Astrocyte (in vitro differentiated cells and primary cell): ENCODE measurements at places on chromosomes 1 and 21.

- no peak for DNase-seq
- no peaks in the 10 kb centered on the region for H3K36me3 ChIP-seq
- no peak overlapping the region for H3K4me3 ChIP-seq
- H3K27me3 ChIP-seq = no peaks in the 10 kb centered on the region
- H3K27ac ChIP-seq = no peak overlapping the region
- H3K4me1 ChIP-seq = peaks cover 11% of the 10 kb centered on the region
These were observed 3.1 kb downstream of the AGO1 start for GRCh38 chr1:35885961-35886558.

GRCh38 chr1:155962599-155963211 lies 15.6 kb downstream of the ARHGEF2 start:
- H3K36me3 ChIP-seq = peaks cover 68% of the 10 kb centered on the region
- H3K4me1 ChIP-seq = peaks cover 31% of the 10 kb centered on the region

- no peaks in the 10 kb centered on the region for H3K27me3 ChIP-seq
- H3K4me1 ChIP-seq = no peaks in the 10 kb centered on the region
- no peak for DNase-seq
- no peak overlapping the region for H3K27ac ChIP-seq
These were observed 291.9 kb downstream of the DSCAM start for GRCh38 chr21:40555021-40555528.

DNA sequence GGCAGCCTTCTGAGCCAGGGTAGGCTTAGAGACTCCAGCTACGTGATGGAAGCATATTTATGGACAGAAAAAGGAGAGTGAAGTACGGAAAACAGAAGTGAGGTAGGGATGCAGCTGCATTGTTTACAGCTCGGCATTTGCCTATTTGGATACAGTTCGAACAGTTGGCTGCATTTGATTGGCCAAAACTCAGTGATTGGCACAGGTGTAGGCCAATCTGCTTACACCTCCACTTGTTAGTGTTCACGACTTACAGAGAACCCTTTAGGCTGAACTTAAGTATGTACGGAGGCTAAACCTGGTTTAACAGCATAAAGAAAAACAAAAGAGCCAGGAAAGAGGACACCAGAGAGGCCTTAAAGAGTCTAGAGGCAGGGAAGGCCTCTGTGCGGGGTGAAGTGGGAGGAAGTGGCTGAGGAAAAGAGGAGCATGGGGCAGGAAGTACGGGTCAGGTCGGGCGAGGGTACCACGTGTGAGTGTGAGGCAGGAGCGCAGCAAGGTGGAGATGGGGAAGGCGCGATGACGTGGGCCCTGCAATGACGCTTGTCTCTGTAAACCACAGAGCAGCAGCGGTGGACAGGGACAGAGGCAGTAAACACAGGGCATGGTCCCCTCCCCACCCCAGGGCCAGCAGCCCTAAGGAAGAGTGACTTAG lies 32.0 kb downstream of the RSPH1 start:
- no peak overlapping the region for H3K27ac ChIP-seq
- no peaks in the 10 kb centered on the region for H3K36me3 ChIP-seq
- peak; percentile 63 for DNase-seq
- H3K27me3 ChIP-seq = peaks cover 2% of the 10 kb centered on the region

- no peak overlapping the region for H3K4me3 ChIP-seq
- H3K27me3 ChIP-seq = no peaks in the 10 kb centered on the region
- H3K4me1 ChIP-seq = no peaks in the 10 kb centered on the region
- no peak for DNase-seq
- H3K36me3 ChIP-seq = no peaks in the 10 kb centered on the region
These were observed 129.4 kb downstream of the HMGB4 start for GRCh38 chr1:33993301-33993700.

DNA sequence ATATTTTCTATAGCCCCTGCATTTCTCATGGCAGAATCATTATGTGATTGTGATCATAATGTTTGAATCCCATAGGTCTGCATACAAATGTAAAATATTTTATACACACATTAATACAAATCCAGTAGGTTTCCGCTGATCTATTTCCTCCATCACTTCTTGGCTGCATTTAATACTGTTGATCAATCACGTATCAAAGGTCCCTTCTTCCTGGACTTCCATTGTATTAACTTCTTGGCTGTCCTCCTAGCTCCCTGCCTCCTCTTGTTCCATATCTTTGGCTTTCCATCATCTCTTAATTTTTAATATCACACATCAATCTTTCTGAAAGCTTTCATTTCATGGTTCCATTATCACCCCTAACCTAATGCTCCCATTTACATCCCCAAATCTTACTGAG lies 97.6 kb downstream of the PROX1 start:
- H3K4me1 ChIP-seq = no peaks in the 10 kb centered on the region
- no peak overlapping the region for H3K4me3 ChIP-seq
- H3K27ac ChIP-seq = no peak overlapping the region
- DNase-seq = no peak
- no peaks in the 10 kb centered on the region for H3K27me3 ChIP-seq

DNA sequence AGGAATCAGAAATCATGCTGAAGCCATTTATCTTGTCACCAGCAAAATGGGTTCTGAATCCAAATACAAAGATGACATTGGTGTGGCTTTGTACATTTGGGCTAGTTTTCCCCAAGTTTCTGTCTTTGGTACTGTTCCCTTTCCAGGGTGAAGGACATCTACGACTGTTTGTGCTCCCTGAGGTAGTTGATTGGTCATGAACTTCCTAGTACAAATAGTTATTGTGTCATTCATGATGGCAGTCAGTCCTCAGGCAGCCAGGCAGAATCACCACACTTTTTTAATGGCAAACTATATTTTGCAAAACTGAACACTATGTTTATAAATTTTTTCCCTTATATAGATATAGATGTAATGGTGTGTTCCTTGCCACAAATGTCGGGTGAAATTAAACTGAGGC lies 46.0 kb downstream of the CEP350 start:
- no peak for DNase-seq
- H3K4me3 ChIP-seq = no peak overlapping the region
- no peak overlapping the region for H3K27ac ChIP-seq
- H3K4me1 ChIP-seq = no peaks in the 10 kb centered on the region

GRCh38 chr1:204564835-204565234 lies 48.6 kb downstream of the MDM4 start:
- H3K4me1 ChIP-seq = no peaks in the 10 kb centered on the region
- no peak overlapping the region for H3K4me3 ChIP-seq
- H3K36me3 ChIP-seq = no peaks in the 10 kb centered on the region
- no peaks in the 10 kb centered on the region for H3K27me3 ChIP-seq
- H3K27ac ChIP-seq = no peak overlapping the region
- no peak for DNase-seq

GRCh38 chr1:30727824-30728223 lies 4.4 kb upstream of the MATN1 start:
- H3K27me3 ChIP-seq = peaks cover 2% of the 10 kb centered on the region
- peak; percentile 53 for DNase-seq
- H3K4me1 ChIP-seq = peaks cover 8% of the 10 kb centered on the region
- no peaks in the 10 kb centered on the region for H3K36me3 ChIP-seq
- H3K4me3 ChIP-seq = no peak overlapping the region

DNA sequence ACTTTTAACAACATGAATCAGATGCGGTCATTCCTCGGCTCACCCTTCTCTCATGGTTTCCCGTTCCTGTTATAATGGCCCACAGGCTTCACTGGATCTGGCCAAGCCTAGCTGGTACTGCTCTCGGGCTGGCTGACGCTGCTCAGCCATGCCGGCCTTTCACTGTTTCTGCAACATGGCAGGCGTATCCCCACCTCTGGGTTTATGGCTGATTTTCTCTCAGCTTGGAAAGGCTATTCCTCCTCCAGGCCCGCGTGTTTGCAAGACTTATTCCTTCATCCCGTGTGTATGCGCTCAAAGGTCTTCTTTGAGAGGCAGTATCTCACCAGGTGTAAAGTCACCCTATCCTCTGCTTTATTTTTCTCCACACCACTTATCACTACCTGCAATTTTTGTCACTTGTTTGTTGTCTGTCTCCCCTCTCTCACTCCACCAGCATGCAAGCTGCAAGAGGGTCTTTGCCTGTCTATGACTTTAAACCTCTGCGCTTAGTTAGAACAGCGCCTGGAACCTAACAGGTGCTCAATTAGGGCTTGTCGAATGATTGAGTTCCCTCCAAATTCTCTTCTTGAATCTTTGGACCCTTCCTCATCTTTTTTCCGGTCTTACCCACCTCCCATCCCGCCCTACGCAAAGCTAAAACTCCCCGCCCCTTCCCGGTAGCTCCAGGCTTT lies 491 bp upstream of the RAP1A start:
- H3K4me3 ChIP-seq = peak overlapping the region; percentile 56
- H3K27me3 ChIP-seq = no peaks in the 10 kb centered on the region
- H3K36me3 ChIP-seq = no peaks in the 10 kb centered on the region
- no peak for DNase-seq

GRCh38 chr1:66286307-66286706 lies 247.6 kb upstream of the SGIP1 start:
- no peaks in the 10 kb centered on the region for H3K27me3 ChIP-seq
- H3K4me3 ChIP-seq = no peak overlapping the region
- DNase-seq = no peak
- no peaks in the 10 kb centered on the region for H3K36me3 ChIP-seq
- H3K4me1 ChIP-seq = peaks cover 8% of the 10 kb centered on the region

DNA sequence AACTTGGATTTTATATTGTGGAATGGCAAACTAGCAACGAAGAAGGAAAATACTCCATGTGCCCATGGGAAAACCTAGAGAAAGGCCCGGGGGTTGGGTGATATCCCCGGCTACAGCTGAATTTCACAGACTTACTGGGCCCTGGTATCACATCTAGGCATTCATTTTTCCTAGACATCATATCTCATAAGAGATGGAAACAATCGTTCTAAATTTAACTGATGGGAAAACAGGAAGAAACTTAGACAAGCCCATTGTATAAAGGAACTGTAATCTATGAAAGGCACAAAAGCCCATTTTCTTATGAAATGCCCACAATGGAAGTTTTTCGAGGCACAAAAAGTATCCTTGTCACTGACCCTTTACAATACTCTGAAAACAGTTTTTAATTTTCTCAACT lies 407.9 kb upstream of the LYPLAL1 start:
- H3K4me3 ChIP-seq = no peak overlapping the region
- H3K27me3 ChIP-seq = no peaks in the 10 kb centered on the region
- no peaks in the 10 kb centered on the region for H3K36me3 ChIP-seq
- DNase-seq = no peak

- DNase-seq = no peak
- peak overlapping the region; percentile 56 for H3K4me3 ChIP-seq
- peaks cover 22% of the 10 kb centered on the region for H3K4me1 ChIP-seq
- H3K36me3 ChIP-seq = no peaks in the 10 kb centered on the region
These were observed 5.8 kb downstream of the TCHH start for GRCh38 chr1:152109231-152109997.

GRCh38 chr1:193545171-193545570 lies 358.8 kb upstream of the B3GALT2 start:
- H3K4me3 ChIP-seq = no peak overlapping the region
- no peaks in the 10 kb centered on the region for H3K36me3 ChIP-seq
- H3K27ac ChIP-seq = no peak overlapping the region
- H3K4me1 ChIP-seq = no peaks in the 10 kb centered on the region
- H3K27me3 ChIP-seq = no peaks in the 10 kb centered on the region

DNA sequence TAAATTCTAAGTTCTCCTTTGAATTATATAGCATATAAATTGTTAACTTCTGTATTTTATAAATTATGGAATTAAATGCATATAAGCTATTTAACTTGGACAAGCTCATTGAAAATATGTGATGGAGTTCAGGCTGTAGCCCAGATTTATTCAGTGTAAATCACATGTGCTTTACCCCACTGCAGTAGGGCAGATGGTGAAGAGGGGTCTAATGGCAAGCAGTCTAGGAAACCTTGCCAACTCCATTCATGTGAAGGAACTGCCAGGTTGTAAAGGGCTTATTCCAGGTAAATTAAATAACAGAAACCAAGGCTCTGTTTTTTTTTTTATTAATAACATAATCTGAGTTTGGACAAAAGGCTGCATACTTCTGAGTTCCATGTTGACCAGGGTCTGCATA lies 243.2 kb downstream of the NCAM2 start:
- H3K36me3 ChIP-seq = no peaks in the 10 kb centered on the region
- H3K27me3 ChIP-seq = no peaks in the 10 kb centered on the region
- no peak for DNase-seq
- H3K4me1 ChIP-seq = no peaks in the 10 kb centered on the region
- no peak overlapping the region for H3K27ac ChIP-seq
